Stimulated activated CD4-positive, alpha-beta T cell treated with anti-CD3 and anti-CD28 coated beads, Interleukin-4, amount 100 ng/mL, for 24 hours (primary cell): ENCODE measurements at places on chromosomes 7 and 10.

- DNase-seq: no peak
Measured at GRCh38 chr10:96439725-96440124, 74.0 kb downstream of the TLL2 start.

DNA sequence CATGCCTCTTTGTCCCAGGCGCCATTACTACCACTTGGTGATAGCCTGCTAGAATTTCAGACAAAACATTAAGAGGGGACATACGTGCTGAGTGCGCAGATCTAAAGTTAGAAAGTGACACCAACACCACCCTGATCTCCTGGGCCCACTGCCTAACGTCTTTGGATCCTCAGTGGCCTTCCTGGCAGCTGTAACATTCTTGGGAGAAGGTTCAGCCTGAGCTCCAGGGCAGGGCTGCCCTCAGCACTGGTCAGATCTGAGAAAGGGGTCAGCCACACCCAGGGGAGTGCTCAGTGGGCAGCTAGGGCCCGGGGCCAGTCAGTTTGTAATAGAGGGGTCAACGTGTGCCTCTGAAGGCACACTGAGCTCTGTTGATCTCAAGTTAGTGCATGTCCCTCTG is 48.4 kb downstream of the ZCCHC24 start:
- DNase-seq: no peak

- DNase-seq: no peak
Measured at GRCh38 chr7:133623721-133624120, 370.8 kb downstream of the EXOC4 start.

DNA sequence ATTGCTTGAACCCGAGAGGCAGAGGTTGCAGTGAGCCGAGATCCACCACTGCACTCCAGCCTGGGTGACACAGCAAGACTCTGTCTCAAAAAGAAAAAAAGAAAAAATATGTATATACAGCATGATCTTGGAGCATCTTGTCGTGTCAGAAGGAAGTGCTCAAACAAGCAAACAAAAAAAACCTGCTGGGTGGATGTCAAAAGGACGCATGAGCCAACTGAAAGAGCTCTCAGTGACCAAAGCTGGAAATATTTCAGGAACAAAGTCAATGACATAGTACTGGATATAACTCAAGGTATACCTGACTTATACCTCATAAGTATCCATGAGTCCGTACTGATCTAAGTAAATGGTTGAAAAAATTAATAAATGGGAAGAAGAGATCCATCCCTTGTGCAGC is 94.6 kb upstream of the ANLN start:
- no peak for DNase-seq

DNA sequence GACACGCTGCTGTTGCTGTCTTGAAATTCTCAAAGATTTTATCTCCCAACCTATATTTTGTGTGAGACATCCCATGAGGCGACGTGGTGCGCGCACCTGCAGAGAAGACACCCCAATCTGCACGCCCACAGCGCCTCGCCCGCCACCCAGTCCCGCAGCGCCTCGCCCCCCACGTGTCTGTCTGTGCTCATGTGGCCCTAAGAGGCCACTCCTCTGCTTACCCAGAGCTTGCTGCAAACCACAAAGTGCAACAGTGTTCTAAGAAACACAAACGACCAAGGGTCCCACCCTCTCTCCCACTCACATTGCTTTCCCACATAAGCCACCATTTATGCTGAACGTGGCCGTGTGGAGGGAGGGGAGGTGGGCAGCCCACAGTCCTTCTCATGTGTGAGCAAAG is 287.2 kb downstream of the PTPRN2 start:
- DNase-seq: no peak

GRCh38 chr7:138945821-138946220 is 35.4 kb downstream of the KIAA1549 start:
- DNase-seq: no peak

GRCh38 chr7:76280408-76280807 is 22.1 kb upstream of the HSPB1 start:
- no peak for DNase-seq

GRCh38 chr7:7529328-7529727 is 6.3 kb downstream of the COL28A1 start:
- DNase-seq: no peak

DNA sequence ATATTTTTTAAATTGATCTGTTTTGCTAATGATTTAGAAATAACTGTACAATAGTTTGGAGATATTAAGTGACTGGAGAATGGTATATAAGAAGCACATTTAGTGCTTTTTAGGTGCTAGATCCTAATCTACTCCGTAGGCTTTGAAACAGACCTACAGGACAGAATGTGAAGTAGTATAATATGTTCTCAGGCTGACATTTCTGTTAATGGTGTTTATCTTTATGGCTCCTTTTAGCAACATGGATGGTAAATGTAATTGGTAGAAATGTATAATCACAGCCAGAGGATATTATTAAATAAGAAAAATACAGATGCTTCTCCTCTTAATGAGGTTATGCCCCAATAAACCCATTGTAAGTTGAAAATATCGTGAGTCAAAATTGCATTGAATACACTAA is 30.6 kb upstream of the CCDC7 start:
- DNase-seq: no peak

GRCh38 chr7:149865437-149865836 is 8.3 kb upstream of the ATP6V0E2 start:
- DNase-seq: peak; percentile 60
